Activated CD8-positive, alpha-beta memory T cell treated with anti-CD3 and anti-CD28 coated beads, Interleukin-2, amount 50 U/mL, for 4 hours (primary cell): ENCODE measurements at places on chromosomes 13 and 19.

- DNase-seq, result no peak
Measured at GRCh38 chr13:58452123-58452623, 820.6 kb downstream of the PCDH17 start.

GRCh38 chr13:36395280-36395679 is 37.0 kb upstream of the CCNA1 start:
- DNase-seq, result no peak

GRCh38 chr13:111397202-111397880 is 76.9 kb downstream of the TEX29 start:
- no peak for DNase-seq

- DNase-seq, result no peak
Measured at GRCh38 chr13:102392481-102393209, 9.2 kb downstream of the FGF14 start.

DNA sequence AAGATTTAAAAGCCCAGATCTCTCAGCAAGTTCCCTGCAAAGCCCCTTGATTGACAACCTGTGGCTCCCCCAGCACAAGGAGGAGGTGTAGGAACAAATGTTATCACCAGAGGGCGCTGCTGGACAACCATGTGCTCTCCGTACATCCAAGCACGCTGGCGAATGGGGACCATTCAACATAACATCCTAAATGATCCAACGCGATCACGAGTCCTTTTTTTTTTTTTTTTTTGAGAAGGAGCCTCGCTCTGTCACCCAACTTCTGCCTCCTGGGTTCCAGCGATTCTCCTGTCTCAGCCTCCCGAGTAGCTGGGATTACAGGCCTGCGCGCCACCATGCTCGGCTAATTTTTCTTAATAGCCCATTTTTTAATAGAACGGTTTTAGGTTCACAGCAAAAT is 52.0 kb downstream of the NWD1 start:
- DNase-seq, result peak; percentile 71

DNA sequence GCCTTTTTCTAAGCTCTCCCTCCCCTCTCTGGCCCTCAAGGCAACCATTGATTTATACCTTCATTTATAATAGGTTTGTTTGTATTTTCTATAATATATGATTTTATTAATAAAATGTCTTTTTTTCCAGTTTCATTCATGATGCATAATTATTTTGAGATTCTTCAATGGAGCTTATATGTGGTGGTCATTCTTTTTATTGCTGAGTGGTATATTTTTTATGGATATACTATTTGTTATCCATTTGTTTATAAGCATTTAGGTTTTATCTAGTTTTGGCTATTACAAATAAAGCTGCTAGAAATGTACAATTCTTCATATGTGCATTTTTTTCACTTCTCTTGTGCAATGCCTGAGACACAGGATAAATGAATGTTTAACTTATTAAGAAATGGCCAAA is 10.8 kb downstream of the ZNF211 start:
- DNase-seq, result no peak

- peak; percentile 22 for DNase-seq
Measured at GRCh38 chr13:25300861-25301346, 521 bp upstream of the NUP58 start.

GRCh38 chr19:7480970-7481255 is 7.9 kb downstream of the PEX11G start:
- DNase-seq, result no peak

DNA sequence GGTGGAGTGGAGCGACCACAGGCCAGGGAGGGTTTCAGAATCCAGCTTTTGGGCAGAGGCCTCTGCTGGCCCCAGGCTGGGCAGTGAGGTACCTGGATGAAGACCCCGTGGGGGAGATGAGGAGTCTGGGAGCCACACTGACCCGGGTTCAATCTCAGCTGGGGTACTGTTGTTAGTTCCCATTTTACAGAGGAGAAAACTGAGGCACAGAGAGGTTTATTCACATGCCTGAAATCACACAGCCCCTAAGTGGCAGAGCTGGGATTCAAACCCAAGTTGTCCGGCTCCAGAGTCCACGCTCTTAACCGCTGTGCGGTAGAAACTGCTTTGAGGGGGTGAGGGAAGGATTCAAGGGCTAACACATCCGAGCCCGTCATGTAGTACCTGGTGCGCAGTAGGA is 45.0 kb downstream of the MYH14 start:
- no peak for DNase-seq

DNA sequence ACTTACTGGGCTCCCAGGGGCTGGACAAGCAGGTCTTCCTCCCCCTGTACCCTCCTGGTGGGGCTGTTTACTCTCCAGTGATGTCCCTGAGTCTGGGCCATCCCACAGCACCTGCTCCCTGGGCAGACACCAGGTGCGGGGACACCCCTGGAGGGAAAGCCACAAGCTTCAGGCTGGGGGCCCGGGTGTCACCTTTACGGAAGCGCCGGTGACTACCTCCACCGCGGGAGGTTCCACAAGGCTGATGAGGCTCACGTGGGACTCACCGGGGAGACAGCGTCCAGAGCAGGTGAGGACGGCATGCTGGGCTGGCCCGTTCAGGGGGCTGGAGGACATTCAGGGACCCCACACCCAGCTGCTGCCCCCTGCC is 24.9 kb downstream of the NFILZ start:
- DNase-seq, result peak; percentile 48

DNA sequence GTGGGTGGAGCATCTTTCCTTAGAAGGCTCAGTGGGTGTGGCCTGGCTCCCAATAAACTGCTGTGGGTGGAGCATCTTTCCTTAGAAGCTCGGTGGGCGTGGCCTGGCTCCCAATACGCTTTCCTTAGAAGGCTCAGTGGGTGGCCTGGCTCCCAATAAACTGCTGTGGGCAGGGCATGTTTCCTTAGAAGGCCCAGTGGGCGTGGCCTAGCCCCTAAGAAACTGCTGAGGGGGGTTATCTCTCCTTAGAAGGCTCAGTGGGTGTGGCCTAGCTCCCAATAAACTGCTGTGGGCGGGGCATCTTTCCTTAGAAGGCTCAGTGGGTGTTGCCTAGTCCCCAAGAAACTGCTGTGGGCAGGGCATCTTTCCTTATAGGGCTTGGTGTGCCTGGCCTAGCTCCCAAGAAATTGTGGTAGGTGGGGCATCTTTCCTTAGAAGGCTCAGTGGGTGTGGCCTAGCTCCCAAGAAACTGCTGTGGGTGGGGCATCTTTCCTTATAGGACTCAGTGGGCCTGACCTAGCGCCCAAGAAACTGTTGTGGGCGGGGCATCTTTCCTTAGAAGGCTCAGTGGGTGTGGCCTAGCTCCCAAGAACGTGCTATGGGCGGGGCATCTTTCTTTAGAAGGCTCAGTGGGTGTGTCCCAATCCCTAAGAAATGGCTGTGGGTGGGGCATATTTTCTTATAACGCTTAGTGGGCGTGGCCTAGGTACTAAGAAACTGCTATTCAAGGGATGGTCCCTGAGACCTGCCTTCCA is 10.3 kb downstream of the HSH2D start:
- no peak for DNase-seq

- no peak for DNase-seq
Measured at GRCh38 chr13:101325423-101325822, 90.9 kb downstream of the NALCN start.

- no peak for DNase-seq
Measured at GRCh38 chr13:31835932-31836331, 96.6 kb downstream of the RXFP2 start.

GRCh38 chr19:46494146-46494940 is 1.3 kb downstream of the PNMA8B start:
- DNase-seq, result no peak

- peak; percentile 77 for DNase-seq
Measured at GRCh38 chr19:10461047-10461949, 41.0 kb downstream of the PDE4A start.

DNA sequence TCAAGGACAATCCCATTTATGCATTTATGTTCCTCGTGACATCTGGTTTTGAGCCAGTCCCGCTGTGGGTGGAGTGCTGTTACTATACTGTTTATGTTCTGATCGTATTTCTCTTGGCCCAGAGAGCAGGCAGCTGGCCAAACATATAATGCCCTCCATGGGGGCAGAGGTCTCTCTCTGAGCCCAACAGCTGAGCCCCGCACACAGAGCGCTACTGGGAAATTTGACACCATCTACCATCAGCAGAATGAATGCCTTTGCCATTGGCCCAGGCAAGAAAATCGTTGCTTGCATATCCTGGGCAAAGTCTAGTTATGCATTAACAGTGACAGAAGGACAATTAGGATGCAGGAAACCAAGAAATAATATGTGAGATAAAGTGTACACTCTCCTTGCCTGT is 126.8 kb upstream of the CACNA1A start:
- DNase-seq, result no peak

- no peak for DNase-seq
Measured at GRCh38 chr13:52744842-52745375, 5.3 kb upstream of the CNMD start.

DNA sequence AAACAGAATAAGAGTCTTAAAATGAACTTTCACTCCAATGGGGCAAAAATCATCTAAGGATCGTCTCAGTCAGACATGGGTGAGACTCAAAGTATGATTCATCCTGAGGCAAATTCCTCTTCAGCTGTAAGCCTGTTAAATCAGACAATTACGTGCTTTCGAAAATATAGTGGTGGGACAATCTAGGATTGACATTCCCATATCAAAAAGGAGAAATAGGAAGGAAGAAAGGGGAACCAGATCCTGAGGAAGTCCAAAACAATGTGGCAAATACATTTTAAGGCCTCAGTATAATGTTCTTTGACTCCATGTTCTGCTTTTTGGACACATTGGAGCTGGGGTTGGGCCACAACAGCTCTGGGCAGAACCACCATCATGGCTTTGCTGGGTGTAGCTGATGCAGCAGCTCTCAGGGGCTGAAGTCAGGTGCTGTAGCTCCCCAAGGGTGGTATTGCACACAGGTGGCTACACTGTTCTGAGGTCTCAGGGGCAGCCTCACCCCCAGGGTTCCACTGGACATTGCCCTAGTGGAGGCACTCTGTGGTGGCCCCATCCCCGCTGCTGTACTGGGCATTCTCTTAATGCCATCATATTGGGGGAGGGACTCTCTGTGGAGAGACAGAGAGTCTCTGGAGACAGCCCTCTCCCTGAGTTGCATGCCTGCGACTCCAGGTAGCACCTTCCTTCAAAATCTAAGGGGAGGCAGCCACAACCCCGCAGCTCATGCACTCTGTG is 5.7 kb upstream of the FPR3 start:
- DNase-seq, result no peak

DNA sequence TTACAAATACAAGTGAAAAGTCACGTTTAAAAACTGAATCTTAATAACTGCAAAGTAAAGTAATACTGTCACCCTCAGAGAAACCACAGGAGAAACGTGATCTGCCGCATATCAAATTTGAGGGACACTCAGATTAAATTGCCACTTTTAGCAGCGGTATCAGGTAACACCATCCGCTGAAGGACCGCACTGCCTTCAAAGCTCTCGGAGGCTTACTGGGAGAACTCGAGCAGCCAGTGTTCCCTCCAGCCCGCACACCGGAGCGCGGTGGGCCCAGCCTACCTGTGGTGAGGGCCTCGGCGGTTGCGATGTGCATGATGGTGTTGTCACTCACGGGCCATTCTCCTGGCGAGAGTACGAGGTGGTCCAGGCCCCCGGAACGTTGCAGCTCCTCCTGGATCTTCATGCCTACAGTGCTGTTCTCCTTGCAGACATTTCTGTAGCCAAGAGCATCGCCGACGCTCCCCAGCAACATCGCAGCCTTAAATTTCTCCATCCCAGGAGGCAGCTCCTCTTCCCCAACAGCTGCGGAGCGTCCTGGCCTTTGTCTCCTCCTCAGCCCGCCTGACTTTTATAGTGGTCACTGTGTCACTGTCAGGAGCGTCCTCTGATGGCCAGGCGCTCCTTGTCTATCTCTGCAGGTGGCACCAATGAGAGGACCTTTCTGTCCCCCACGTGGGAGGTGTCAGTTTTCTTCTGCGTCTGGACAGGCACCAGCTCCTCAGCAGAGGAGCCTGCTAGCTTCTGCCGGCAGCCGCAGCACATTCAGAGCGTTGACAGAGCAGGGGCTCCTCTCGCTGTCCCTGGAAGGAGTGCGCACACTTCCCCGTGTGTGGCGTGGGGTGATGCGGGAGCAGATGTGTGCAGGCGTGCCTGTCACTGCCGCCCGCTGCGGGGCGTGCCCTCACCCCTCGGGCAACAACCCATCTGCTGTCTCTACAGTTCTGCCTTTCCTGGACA is at the start of gene ADPRHL1:
Gene ADPRHL1 (minus strand): TSS at position 547 of the 960 bp plus-strand sequence. CDS start 51 bp downstream, at position 496.
- no peak for DNase-seq

DNA sequence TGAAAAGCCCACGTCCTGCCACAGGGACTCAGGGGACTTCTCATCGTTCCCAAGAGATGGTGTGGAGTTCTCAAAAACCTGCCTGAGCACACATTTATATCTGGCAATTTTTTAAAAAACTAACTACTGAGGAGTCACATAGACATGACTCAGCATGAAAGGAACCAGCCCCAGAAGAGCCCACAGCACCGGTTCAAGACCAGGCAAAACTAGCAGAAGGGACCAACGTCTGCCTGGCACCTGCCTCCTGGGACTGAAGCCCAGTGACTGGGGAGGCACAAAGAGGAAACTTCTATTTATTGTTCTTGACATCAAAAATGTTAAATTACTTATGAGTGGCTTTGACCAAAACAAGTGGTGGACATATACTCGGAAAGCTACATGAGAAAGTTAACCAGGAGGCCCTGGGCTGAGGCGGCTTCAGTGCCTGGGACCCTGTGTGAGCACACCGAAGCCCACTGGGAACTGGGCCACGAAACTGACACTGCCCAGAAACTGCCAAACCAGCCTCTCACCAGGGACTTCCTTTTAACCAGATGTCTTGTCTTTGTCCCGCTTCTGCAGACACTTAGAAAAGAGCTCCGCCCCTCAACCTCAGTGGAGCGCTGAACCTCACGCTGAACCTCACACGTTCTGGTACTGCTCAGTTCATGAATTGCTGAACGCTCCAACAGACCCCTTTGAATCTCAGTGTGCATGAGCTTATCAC is 25.7 kb downstream of the C13orf46 start:
- DNase-seq, result no peak

- DNase-seq, result no peak
Measured at GRCh38 chr19:38206006-38206745, 17.8 kb downstream of the DPF1 start.

- DNase-seq, result no peak
Measured at GRCh38 chr13:23025864-23026608, 154.7 kb upstream of the SGCG start.

GRCh38 chr19:41792513-41793413 is 3.6 kb upstream of the CEACAM3 start:
- DNase-seq, result peak; percentile 66

GRCh38 chr13:93789058-93789457 is 562.5 kb downstream of the GPC6 start:
- no peak for DNase-seq
